ENCODE measurements at places on chromosomes 2 and 18.

DNA sequence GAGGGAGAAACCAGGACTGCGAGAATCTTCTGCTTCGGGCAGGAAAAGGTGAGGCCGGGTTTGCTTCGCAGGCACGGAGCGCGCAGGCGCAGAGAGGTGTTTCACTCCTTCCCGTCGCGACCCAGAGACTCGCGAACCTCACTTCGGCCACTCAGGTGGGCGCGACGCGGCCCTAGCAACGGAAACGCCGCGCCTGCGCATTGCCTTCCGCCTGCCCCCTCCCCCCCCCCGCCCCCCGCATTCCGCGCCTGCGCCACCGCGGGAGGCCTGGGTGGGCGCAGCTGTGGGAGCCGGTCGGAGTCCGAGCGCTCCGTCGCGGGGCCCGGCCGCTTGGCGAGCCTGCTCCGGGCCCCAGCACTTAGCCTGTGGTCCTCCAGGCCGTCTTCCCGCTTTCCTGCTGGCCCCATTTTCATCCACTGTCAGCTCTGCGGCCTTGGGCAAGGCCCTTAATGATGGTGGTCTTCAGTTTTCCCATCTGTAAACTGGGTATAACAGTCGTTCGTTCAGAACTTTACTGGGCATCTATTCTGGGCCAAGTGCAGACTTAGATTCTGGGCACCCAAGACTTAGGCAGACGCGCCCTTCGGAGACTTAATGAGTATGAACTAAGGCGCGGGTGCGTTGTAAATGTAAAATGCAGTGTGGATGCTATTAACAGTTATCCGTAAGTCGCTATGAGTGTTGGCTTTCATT, 62.1 kb upstream of the ACKR3 start:
- DNase-seq: peak; percentile 21

DNA sequence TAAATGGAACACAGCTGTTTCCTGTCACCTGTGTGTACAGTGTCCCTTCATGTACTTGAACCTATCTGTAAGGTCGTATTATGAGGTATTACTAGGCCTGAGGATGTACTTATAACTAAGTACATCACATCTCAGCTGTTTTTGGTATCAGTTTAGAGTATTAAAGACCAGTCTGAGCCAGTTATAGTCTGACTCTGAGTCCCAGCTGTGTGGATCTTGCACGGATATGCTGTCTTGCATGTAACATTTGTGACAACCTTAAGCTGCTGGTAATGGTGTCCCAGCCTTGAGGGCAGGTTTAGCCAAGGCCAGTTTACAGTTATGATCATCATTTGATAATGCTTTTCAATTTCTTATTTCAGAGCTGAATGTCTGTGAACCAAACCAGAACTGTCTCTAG, 496.3 kb downstream of the SLC4A3 start:
- DNase-seq: no peak

DNA sequence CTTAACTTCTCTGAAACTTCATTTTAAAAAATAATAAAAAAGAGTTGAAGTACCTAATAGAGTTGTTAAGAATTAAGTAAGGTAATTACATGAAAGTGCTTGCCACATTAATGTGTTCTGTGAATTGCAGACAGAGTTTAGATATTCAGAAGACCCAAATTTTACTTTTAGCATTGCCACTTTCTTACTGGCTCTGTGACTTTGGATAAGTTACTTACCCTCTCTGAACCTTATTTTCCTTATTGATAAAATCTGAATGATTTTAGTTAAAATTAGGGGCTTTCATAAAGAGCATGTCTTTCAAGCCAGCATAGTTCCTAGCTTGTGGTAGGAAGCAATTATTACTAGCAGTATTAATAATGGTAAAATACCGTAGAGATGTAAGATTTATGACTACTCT, 101.2 kb upstream of the CREB1 start:
- no peak for DNase-seq

GRCh38 chr18:48831113-48831759, 119.5 kb downstream of the SMAD7 start:
- no peak for DNase-seq

DNA sequence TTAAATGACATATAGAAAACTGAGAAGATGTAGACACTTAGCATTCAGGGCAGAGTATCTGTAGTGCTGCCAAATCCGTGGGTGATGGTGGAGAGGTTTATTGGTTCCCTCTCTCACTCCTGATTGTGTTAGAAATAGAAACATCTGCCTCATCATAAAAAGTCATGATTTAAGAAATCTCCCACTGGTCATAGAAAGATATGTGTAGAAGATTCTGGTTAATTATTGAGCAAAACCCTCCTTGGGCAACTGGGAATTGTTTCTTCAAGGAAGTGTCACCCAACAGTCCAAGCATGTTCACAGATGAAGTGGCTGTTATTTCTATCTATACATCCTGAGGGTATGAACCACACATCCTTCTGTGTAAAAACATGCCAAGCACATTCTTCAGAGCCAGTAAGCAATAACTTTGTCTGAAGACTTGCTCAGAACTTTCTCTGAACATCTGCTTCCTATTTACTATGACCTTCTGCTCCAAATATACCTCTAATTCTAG, 33.6 kb upstream of the CHRNA1 start:
- DNase-seq: no peak

DNA sequence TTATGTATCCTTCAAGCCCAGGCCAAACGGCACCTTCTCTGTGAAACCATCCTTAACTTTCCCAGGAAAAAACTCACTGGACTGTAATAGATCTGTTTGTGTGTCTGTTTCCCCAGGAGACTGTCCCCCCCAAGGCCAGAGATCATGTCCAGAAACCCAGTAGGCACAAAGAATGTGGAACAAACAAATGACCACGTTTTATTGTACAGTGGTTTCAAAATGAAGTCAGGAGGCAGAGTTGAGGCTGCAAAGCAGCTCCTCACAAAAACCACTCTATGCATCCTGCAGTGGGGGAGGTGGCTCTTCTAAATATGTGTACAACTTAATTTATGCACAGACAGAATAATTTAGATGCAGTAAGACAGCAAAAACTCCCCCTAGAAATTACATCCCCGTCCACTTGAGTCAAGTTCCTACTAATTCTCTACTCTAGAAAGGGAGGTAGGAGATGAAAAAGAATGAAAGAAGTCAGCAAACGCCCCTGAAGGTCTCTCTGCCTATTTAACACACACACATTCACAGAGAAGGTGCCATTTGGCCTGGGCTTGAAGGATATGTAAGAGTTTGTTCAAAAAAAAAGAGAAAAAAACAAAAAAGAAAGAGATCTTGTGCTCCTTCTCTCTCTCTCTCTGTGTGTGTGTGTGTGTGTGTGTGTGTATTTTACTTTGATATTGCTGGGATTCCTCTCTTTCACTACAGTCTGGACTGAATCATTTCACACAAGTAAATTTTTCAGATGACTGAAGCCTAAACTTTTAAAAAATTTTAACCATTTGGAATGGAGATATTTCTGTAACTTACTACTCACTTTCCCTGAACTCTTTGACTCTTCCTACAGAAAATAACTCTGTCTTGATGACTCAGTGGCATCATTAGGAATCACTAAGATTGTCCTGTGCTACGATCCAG, 19.5 kb downstream of the BCL2 start:
- DNase-seq: no peak

DNA sequence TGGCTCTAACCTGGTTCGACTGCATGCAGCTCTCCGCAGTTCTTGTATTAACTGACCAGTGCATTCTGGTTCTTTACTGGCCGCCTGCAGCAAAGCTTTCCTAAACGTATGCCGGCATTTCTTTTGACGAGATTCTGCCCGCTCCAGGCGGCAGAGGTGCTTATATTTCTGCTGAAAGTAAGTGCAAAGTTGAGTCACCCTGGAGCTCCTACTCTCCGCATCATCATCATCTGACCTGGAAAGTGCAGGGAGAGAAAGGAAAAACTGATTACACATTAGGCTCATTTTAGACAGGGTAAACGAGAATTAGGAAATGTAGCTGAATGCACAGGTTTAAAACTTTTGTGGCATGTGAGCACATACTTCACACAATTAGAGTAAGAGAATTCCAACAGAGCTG, 57.9 kb downstream of the INO80D start:
- DNase-seq: no peak

GRCh38 chr2:26647981-26648380, 6.8 kb upstream of the CIB4 start:
- DNase-seq: no peak

DNA sequence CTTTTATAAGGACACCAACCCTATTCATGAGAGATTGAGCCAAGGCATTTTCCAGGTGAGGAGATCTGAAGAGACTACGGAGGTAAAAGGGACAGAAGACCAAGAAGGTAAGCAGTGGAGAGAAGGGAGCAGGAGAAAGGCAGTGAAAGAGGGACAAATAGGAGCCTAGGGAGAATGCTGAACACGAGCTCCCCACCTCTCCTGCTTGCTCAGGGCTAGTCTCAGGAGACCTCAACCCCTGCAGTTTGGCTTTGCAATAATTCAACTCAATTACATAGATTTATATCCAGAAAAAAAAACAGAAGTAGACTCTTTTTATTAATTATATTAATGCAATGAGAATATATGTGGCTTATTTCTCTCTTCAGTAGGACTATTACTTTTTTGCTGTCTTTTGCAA, 91.0 kb upstream of the DDX18 start:
- no peak for DNase-seq

- no peak for DNase-seq
These were observed 7.9 kb downstream of the ARL4C start for GRCh38 chr2:234488913-234489451.

GRCh38 chr2:69576880-69577279, 66.7 kb downstream of the AAK1 start:
- DNase-seq: no peak

DNA sequence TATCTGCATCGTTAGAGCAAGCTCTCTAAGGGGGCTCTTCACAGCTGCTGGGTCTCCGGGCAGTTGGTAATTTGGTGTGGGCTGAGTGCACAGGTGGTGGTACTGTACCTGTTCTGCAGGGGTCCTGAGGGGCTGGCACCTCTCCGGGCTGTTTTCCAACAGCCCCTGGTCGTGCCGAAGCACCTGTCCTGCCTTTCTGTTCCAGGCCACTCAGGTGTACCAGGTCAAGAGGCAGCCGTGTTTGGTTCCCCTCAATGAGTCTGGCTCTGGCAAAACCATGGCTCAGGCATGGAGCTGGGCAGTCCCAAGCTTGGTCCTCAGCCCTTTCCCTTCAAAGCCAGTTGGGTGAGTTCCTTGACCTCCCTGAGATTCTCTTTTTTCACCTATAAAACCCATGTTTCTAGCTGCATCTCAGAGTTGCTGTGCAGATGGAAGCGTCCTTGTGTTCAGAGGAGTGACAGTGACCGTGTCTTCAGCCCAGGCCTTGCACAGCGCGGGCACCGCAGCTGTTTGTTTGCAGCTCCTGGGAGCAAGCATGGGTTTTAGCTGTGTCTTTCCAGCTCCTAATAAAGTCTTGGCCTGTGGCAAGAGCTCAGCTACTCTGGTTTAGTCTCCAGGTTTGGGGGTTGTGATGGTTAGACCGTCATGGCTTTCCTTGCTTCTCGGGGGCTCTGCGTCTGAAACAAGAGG, 110.9 kb downstream of the GLI2 start:
- no peak for DNase-seq

- no peak for DNase-seq
These were observed 25.4 kb upstream of the DTNB start for GRCh38 chr2:25698752-25699151.

GRCh38 chr2:72911256-72911655, 6.1 kb upstream of the EMX1 start:
- no peak for DNase-seq

DNA sequence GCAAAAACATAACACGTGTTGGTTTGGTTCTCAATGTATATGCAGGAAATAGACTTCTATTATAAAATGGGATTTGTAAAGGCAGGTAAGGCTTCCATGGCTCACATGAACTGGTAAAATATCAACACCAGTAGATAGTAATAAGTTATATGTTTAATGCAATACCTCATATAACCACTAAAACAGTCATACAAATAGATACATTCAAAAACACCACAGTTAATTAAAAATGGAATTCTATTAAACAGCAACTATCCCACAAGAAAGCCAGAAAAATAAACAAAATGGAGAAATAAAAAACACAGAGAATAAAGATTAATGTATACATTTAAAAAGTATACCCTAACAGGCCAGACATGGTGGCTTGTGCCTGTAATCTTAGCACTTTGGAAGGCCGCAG, 243.8 kb upstream of the LRATD1 start:
- no peak for DNase-seq

- DNase-seq: no peak
These were observed 11.1 kb downstream of the CHRNA1 start for GRCh38 chr2:174753038-174753633.

DNA sequence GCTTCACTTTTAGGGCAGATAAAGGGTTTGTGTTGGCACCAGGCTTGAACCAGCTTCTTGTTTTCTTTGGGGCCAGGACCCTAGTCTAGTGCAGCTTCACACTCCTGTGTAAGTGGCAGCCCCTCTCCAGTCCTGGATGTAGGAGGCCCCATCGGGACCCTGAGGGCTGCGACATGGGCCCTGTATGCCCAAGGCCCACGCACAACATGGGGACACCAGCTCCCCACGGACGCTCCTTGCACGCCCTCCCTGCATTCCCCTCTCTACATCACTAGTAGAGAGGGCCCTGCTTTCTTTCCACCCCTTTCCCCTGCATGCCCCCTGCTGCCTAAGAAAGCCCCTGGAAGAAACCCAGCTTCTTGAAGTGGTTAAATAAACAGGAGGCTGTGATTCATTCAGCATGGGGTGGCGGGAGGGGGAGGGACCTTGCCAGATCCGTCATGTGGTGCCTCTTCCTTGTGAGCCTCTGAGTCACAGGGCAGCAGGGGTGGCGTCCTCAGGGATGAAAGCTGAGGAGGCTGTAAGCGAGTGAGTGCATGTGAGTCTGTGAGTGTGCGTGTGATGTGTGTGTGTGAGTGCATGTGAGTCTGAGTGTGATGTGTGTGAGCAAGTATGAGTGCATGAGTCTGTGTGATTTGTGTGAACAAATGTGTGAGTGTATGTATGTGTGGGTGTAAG, 42.5 kb downstream of the COPS8 start:
- peak; percentile 32 for DNase-seq

DNA sequence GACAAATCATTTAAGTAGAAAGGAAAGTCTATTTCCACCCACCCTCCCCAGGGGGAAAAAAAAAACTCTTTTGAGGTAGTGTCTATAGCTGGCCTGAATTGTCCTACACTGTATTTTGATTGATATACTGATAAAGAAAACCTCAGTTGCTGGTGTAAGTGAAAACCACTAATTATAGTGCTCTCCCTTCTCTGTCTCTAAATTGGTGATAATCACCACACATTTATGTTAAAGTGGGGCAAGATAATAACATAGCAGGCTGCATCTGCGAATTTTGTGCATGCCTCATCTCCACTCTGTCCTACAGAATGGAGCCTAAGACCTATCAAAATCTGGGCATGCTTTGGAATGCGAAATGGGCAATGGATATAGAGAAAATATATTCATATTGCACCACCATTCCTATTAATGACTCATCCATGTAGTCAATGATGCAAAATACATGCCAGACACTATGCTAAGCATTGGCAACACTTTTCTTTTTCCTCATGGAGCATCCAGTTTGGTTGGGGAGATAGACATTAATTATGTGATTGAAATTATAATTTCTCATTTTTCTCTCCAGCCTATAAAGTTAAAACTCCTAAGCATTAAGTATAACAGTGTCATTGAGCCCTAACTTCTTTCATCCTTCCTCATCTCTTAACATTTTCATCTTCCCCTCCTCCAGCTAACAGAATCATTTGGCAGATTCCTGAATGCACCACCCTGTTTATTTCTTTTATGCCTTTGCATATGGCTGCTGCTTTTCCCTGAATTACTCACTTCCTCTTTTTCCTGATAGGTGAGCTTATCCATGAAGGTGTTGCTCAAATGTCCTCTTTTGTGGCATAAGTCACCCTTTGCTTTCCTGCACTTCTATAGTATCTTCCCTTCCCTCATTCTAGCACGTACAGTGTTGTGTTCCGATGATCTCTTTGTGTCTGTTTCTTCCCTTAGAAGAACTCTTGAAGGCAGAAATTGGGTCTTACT, 58.2 kb downstream of the SLC9A2 start:
- DNase-seq: no peak

GRCh38 chr2:179561702-179562101, 297.1 kb upstream of the SESTD1 start:
- DNase-seq: no peak
